Mesothelial cell of epicardium (in vitro differentiated cells): ENCODE measurements at places on chromosomes 7 and 10. TPM values are rescaled to one million over a fixed set of nuclear protein-coding genes. Genes with fewer than 3 reads are reported as not detected.

The CRYGN gene
- total RNA-seq = 9.4 to 12.2 TPM (median 10.5 TPM) in 3 replicates

The RHOBTB1 gene
- total RNA-seq = 50.3 to 52.5 TPM (median 51.2 TPM) in 3 replicates

The RARRES2 gene
- 24.9 to 26.4 TPM (median 26.2 TPM) in 3 replicates for total RNA-seq

The BTBD16 gene
- total RNA-seq = not detected in 3 replicates

The CPXM2 gene
- 0.53 to 0.92 TPM (median 0.86 TPM) in 3 replicates for total RNA-seq

GRCh38 chr7:138285129-138285528 lies 174.9 kb upstream of the TRIM24 start:
- no peak overlapping the region for H3K27ac ChIP-seq
- H3K4me3 ChIP-seq = no peak overlapping the region

- H3K27me3 ChIP-seq = peaks cover 29% of the 10 kb centered on the region
- H3K4me1 ChIP-seq = no peaks in the 10 kb centered on the region
- DNase-seq = no peak
Observed at GRCh38 chr7:129557686-129558481, 53.6 kb upstream of the NRF1 start.

DNA sequence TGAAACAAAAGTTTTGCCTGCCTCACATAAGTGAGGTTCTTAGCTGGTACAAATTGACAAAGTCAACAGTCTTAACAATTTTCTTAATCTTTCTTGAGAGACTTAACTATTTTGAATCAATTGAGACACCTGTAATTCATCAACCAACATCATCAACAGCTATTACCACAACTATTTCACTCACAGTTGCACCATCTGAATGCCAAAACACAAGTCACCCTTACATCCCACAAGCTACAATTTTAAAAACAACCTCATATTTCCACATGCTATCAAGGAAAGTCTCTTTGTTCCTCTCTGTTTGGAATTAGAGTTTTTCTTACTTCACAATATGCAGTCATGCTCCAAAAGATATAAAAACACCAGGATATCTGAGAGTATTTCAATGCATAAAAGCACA lies 4.9 kb downstream of the SMURF1 start:
- H3K27ac ChIP-seq = peak overlapping the region; percentile 98
- H3K4me3 ChIP-seq = no peak overlapping the region
- H3K27me3 ChIP-seq = no peaks in the 10 kb centered on the region
- H3K36me3 ChIP-seq = no peaks in the 10 kb centered on the region
- no peak for DNase-seq

DNA sequence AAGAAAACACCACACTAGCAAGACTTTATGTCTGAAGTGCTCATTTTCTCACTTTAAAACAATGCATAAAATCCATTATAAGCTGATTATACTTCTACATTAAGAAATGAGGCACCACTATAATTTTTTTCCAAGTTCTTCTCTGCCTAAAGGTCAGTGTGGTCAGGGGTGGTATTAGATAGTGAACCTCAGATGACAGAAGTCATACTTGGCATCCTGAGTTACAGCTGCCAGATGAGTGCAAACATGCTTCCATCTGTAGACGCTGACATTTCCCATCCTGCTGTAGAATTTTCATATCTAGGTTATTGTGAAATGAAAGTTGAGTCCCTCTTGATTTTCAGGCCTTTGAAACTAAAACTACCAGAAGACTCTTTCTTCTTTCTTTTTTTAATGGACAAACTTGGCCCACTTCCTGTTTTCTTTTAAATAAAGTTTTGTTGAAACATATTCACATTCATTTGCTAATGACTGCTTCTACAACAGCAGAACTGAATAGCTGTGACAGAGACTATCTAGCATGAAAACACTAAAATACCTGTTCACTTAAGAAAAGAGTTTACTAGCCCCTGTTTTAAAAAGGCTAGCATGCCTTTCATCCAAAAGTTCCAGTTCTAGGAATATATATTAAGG lies 900.8 kb downstream of the XPNPEP1 start:
- peaks cover 3% of the 10 kb centered on the region for H3K4me1 ChIP-seq
- H3K4me3 ChIP-seq = no peak overlapping the region
- no peaks in the 10 kb centered on the region for H3K27me3 ChIP-seq
- DNase-seq = no peak
- no peak overlapping the region for H3K27ac ChIP-seq

- H3K4me3 ChIP-seq = no peak overlapping the region
- peaks cover 2% of the 10 kb centered on the region for H3K36me3 ChIP-seq
- H3K27ac ChIP-seq = peak overlapping the region; percentile 94
- H3K27me3 ChIP-seq = no peaks in the 10 kb centered on the region
Observed at GRCh38 chr10:93468461-93469213, 13.5 kb downstream of the MYOF start.

GRCh38 chr7:110870926-110871325 lies 220.0 kb upstream of the LRRN3 start:
- H3K27me3 ChIP-seq = no peaks in the 10 kb centered on the region
- H3K27ac ChIP-seq = no peak overlapping the region
- H3K4me3 ChIP-seq = no peak overlapping the region
- peaks cover 4% of the 10 kb centered on the region for H3K36me3 ChIP-seq
- H3K4me1 ChIP-seq = peaks cover 16% of the 10 kb centered on the region
- DNase-seq = no peak

GRCh38 chr10:3786295-3787015 lies 1.4 kb upstream of the KLF6 start:
- H3K27me3 ChIP-seq = no peaks in the 10 kb centered on the region
- H3K4me1 ChIP-seq = peaks cover 33% of the 10 kb centered on the region
- no peak for DNase-seq
- H3K27ac ChIP-seq = peak overlapping the region; percentile 100
- H3K4me3 ChIP-seq = peak overlapping the region; percentile 86

- no peak overlapping the region for H3K27ac ChIP-seq
- H3K4me1 ChIP-seq = no peaks in the 10 kb centered on the region
- no peak for DNase-seq
Observed at GRCh38 chr7:66187905-66188304, 17.2 kb upstream of the TPST1 start.

- no peak for DNase-seq
- H3K27ac ChIP-seq = peak overlapping the region; percentile 13
- H3K4me1 ChIP-seq = peaks cover 17% of the 10 kb centered on the region
- peaks cover under 1% of the 10 kb centered on the region for H3K36me3 ChIP-seq
Observed at GRCh38 chr7:5678295-5679047, 103.0 kb downstream of the RNF216 start.

DNA sequence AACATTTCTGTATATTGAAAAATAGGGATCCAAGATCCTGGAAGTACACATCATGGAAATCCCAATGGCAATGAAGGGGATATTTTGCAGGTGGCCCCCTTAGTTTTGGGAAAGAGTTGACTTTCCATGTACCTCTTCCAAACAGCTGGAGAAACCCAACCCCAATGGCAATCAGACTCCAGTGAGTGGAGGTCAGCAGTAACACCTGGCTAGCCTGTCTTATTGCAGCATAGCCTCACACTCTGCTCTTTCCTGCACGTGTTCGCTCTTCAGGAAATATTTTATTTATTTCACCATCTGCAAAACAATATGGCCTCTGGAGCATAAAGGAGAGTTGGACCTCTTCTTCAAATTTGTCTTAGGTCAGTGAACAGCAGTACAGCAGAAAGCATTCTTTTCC lies 340.0 kb upstream of the NRP1 start:
- no peaks in the 10 kb centered on the region for H3K36me3 ChIP-seq
- H3K27ac ChIP-seq = no peak overlapping the region
- no peak for DNase-seq
- no peaks in the 10 kb centered on the region for H3K27me3 ChIP-seq
- H3K4me1 ChIP-seq = peaks cover 9% of the 10 kb centered on the region
- H3K4me3 ChIP-seq = no peak overlapping the region

DNA sequence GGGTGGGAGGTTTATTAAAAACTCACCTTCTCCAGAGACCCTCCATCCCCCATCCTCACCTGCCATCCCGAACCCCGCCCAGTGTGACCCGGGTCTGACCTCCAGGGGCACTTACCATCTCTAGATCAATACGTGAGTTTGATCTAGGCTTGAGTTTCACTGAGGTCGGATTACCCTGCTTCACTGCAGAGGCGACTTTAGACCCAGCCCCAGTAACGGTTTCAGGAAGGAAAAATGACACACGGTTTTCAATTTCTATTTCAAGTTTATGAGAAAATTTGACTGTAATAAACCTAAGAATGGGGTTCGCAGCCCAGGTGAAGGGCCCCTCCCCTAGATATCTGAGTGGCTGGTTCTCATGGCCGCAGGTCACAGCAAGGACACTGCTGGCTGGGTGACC lies 33.1 kb downstream of the RCC1L start:
- H3K27me3 ChIP-seq = no peaks in the 10 kb centered on the region
- DNase-seq = no peak
- H3K36me3 ChIP-seq = peaks cover 15% of the 10 kb centered on the region
- H3K27ac ChIP-seq = no peak overlapping the region
- H3K4me1 ChIP-seq = no peaks in the 10 kb centered on the region
- H3K4me3 ChIP-seq = no peak overlapping the region

- no peaks in the 10 kb centered on the region for H3K4me1 ChIP-seq
- peak; percentile 41 for DNase-seq
- H3K4me3 ChIP-seq = no peak overlapping the region
Observed at GRCh38 chr7:31192986-31193385, 140.9 kb downstream of the ADCYAP1R1 start.

DNA sequence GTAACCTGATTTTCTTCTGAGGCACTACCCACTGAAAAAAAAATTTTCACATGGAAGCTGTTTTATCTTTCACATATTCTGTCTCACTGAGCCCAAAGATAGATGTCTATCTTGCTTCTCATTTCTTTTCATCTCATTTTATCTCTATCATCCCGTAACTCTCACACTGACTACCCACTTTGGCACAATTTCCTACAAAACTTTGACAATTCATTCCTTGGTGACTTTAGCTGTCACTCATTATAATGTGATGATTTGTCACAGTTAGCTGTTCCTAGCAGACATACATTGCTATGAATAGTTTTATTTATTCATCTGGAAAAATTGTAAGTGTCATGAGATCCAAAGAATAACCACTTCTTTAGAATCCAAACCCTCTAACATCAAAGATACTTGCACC lies 589.9 kb upstream of the TEX47 start:
- no peaks in the 10 kb centered on the region for H3K27me3 ChIP-seq
- H3K4me1 ChIP-seq = no peaks in the 10 kb centered on the region
- DNase-seq = no peak

DNA sequence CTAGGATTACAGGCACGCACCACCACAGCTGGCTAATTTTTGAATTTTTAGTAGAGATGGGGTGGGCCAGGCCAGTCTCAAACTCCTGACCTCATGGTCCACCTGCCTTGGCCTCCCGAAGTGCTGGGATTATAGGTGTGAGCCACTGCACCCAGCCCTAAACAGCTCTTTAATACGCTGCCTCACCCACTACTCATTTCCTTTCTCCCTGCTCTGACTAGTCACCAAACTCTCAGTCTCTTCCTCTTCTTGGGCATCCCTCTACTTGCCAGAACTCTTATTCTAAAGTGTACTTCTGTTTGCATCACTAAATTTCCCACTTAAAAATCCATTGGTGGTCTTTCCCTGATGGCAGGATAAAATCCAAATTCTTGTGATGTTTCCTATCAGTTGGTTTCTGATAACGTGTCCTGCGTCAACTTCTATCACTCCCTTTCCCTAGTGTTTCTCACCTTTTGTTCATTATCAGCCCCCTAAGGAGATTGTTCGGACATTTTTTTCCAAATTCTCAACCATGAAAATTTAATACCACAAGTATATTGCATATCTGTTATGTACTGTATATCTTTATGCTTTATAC lies 124.7 kb downstream of the CUBN start:
- no peak overlapping the region for H3K4me3 ChIP-seq
- no peak for DNase-seq
- H3K36me3 ChIP-seq = no peaks in the 10 kb centered on the region
- no peak overlapping the region for H3K27ac ChIP-seq
- H3K27me3 ChIP-seq = no peaks in the 10 kb centered on the region

- peaks cover 4% of the 10 kb centered on the region for H3K27me3 ChIP-seq
- no peak for DNase-seq
- H3K27ac ChIP-seq = no peak overlapping the region
- no peak overlapping the region for H3K4me3 ChIP-seq
- H3K36me3 ChIP-seq = no peaks in the 10 kb centered on the region
Observed at GRCh38 chr7:93463764-93464163, 110.8 kb downstream of the CALCR start.

- H3K27me3 ChIP-seq = no peaks in the 10 kb centered on the region
- no peak for DNase-seq
- peak overlapping the region; percentile 9 for H3K27ac ChIP-seq
- H3K4me3 ChIP-seq = no peak overlapping the region
- H3K4me1 ChIP-seq = peaks cover 9% of the 10 kb centered on the region
Observed at GRCh38 chr7:126026421-126027088, 1096.9 kb upstream of the POT1 start.

DNA sequence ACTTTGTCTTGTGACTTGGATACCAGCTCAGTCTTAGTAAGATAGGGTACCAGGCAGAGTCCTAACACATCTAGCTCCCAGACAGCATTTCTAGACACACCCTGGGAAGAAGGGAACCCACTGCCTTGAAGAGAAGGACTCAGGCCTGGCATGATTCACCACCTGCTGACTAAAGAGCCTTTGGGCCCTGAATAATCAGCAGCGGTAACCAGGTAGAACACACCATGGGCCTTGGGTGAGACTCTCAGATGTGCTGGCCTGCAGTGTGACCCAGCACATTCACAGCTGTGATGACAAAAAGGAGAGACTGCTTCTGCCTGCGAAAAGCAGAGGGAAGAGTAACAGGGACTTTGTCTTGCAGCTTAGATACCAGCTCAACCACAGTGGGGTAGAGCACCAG lies 10.4 kb upstream of the TNKS2 start:
- DNase-seq = no peak
- H3K27ac ChIP-seq = no peak overlapping the region
- no peaks in the 10 kb centered on the region for H3K4me1 ChIP-seq
- H3K4me3 ChIP-seq = no peak overlapping the region
- H3K36me3 ChIP-seq = no peaks in the 10 kb centered on the region
